Effector memory CD8-positive, alpha-beta T cell (primary cell): ENCODE measurements at places on chromosomes 1 and 21.
A peak's percentile ranks its signal among the peaks of the same experiment; 100 is the strongest.

DNA sequence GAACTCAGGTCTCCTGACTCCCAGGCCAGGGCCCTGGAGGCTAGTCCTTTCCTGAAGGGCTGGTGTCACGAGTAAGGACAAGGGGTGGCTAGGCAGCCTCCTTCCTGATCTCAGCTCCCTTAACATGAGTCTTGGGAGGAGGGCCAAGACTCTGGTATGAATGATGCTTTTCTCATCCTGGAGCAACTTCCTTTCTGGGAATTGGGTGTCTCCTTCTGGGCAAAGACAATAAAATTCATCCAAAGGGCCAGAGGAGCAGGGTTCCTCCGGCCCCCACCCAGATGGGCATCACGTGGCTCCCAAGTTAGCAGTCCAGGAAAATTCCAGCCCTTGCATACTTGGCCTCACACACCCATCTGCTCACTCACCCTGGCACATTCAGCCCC lies at the start of gene FAM167B:
Gene FAM167B (plus strand): TSS at position 335 of the 386 bp plus-strand sequence. CDS start 200 bp downstream, outside the sequence.
- DNase-seq: no peak

- DNase-seq: peak; percentile 87
These were observed 76.3 kb downstream of the ITPKB start for GRCh38 chr1:226662642-226663326.

DNA sequence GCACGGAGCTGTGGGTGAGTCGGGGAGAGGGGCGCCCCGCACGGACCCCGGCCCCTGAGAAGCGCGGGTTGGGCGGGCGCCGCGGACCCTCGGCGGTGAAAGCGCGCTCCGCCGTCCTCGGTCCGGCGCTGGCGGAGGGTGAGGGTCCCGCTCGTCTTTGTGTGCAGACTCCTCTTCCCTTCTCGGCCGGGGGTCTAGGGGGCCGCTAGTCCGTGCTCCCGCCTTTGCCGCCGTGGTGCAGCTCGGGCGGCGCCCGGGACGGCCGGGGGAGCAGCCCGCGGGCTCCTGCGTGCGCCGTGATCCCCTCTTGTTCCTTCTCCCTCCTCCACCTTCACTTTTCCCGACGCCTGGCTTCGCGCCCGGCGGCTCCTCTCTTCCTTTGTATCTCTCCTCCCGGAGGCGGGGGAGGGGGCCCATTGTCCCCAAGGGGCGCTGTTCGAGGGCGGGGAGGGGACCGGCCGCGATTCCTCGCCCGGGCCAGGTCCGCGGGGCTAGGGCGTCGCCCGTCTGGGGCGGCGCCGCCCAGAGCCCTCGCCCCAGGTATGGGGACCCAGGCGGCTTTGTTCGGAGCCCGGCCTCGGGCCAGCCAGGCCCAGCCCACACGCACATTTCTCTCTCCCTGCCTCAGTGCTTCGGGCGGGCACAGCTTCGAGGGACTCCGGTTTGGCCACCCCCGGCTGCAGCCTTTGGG lies 519 bp downstream of the FNBP1L start:
- DNase-seq: no peak

GRCh38 chr1:237759377-237759776 lies 131.3 kb downstream of the ZP4 start:
- no peak for DNase-seq

- no peak for DNase-seq
These were observed 39.3 kb downstream of the CACNA1S start for GRCh38 chr1:201072922-201073321.
